ENCODE measurements at places on chromosomes 16 and 17.
A peak's percentile ranks its signal among the peaks of the same experiment; 100 is the strongest.

DNA sequence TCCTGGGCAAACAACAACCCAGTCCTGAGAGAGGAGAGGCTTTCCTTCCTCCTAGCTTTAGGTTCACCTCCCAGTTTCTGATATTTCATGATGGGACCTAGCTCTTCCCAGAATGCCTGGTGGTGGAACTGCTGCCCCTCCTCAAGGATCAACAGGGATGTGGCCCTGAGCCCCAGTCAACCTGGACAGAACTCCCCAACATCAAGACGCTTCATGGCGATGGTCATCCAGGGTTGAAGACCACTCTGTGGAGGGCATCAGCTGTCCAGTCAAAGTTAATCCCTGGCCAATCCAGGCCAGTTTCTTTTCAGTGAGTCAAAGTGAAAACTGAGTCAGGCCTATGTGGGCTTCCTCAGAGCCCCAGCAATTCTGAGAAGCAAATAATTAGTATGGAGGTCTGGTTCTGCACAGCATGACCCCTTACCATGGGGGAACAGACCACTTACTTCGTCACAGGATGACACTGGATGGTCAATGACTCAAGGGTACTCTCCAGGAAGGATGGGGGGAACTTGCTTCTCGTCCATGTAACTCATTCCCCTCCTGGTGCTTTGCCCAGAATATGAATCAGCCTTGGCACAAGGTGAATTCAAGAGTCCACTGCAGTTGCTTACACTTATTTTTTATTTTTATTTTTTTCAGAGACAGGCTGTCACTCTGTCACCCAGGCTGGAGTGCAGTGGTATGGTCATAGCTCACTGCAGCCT, 14.7 kb upstream of the XYLT2 start:
- DNase-seq: peak; percentile 81

- DNase-seq: no peak
Measured at GRCh38 chr16:15605839-15606517, 37.0 kb downstream of the MARF1 start.

DNA sequence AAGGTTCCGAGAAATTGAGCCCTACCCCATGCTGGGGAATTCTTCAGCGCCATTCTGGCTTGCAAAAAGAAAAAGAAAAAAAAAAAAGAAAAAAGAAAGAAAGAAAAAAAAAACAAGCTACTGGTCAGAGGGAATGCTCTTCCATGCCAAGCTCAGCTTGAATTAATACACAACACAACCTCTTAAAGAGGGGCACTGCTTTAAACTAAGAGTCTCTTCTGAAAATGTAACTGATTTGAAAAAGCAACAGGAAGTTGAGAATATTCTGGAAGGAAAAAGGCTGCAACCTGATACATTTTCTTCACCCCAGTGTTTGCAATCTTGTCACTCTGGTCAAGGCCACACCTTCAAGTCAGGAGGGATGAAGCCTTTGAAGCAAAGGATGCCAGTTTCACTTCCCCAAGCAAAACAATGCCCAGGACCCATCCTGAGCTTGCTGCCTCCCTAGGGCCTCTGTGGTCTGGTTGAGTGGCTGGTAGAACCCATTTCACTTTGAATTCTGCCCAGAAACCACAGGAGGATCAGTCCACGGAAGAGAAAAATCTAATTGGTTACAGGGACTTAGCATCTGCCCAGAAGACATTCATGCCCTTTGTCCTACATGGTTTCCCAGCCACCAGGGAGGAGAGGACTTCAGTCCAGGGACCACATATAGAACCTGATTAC, 389.7 kb downstream of the SOX9 start:
- DNase-seq: peak; percentile 25

DNA sequence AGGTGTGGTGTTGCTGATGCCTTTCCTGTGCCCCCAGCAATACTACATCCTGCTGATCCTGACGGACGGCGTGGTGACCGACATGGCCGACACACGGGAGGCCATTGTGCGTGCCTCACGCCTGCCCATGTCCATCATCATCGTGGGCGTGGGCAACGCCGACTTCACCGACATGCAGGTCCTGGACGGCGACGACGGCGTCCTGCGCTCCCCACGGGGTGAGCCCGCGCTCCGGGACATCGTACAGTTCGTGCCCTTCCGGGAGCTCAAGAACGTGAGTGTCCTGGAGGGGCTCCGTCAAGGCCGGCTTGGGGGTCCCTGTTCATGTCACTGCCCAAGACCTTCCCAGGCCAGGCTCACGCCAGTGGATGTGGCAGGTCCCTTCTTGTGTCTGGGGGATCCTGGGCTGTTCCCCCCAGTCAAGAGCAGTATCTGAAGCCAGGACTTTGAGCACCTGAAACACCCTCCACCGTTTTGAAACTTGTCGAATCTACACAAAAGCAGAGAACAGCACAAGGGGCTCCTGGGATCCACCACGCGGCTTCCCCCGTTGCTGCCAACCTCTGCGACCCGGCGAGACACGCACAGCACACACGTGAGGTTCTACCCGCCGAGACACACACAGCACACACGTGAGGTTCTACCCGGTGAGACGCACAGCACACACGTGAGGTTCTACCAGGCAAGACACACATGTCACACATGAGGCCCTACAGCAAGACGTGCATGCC, 17.9 kb upstream of the DPEP1 start:
- no peak for DNase-seq
